Activated T-cell treated with anti-CD3 and anti-CD28 coated beads for 24 hours (primary cell): ENCODE measurements at places on chromosomes 1 and 21.

GRCh38 chr21:46500224-46500861, 41.7 kb downstream of the DIP2A start:
- no peak for DNase-seq

- DNase-seq = no peak
Observed at GRCh38 chr1:91057784-91058183, 35.9 kb upstream of the ZNF644 start.

DNA sequence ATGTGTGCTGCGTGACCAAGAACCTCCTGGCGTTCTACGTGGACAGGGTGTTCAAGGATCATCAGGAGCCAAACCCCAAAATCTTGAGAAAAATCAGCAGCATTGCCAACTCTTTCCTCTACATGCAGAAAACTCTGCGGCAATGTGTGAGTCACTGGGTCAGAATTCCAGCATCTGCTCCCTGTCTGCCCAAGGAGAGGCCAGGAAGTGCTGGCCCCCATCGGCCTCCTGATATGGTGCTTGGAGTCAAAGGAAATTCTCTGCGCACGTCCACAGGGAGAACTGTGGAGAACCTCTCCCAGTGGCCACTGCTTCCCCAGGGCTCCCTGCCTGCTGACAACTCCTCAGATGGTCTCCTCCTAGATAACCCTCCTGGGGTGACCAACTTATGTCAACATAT, 25.6 kb upstream of the IL20 start:
- DNase-seq = no peak

GRCh38 chr1:34147301-34147700, 17.7 kb downstream of the CSMD2 start:
- no peak for DNase-seq

- no peak for DNase-seq
Observed at GRCh38 chr1:67439277-67440029, 9.3 kb upstream of the SERBP1 start.

DNA sequence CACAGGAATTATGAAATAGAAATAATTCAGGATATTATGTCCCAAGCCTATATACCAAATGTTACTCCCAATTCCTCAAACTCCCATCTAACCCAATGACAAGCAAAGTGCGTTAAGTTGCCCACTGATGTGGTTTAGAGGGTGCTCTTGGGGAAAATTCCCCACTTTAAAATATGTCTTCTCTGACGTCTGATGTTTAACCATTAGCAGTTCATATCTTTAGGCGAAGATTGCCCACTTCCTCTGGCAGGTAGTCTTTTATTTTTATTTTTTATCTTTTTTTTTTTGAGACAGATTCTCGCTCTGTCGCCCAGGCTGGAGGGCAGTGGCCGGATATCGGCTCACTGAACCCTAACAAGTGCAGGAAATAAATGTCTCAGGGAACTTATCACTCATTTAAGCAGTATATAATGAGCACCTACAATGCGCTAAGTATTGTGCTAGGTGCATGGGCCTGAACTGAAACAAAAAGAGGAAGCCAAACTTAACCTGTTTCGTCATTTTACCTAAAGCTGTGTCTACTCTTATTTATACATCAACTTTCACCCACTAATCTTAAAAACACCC, 1.3 kb upstream of the LYST start:
- no peak for DNase-seq

DNA sequence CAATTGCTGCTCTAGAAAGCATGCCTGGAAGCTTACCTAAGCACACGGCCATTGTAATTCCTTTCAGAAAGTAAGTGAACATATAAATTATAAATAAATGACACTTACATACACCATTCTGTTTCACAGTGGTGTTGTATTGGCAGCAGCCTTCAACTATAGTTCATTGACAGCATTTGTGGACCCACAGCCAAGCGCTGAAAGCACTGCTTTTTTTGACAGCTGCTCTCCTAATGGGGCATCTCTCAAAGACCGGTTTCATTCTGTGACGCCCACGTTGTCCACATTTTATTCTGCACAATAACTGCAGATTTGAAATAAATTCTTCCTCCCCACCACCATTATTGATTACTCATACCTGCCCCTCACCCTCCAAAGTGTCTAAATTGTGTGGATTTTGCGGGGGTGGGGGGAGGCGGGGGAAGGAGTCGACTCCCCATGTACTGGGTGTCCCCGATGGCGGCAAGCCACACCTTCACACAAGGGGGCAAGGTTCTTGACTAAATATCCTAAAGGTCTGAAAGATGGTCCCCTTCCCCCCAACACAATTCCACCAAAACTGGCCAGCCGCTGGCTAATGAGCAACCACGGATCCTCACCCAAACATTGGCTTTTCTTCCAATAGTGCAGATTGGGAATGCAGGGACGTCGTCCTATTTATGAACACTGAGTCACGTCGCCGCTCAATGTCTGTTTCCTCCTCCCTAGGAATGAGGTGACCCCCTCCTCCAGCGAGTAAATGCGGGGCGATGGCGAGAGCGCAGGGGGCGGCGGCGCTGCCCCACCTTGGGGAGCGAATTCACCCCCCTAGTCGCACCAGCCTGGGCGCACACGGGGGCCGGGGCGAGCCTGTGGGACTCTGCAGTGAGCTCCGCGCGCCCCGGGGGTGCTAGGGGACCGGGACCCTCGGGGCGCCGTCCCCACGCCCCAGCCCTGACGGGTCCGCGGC, 960 bp downstream of the RCAN1 start:
- DNase-seq = no peak

DNA sequence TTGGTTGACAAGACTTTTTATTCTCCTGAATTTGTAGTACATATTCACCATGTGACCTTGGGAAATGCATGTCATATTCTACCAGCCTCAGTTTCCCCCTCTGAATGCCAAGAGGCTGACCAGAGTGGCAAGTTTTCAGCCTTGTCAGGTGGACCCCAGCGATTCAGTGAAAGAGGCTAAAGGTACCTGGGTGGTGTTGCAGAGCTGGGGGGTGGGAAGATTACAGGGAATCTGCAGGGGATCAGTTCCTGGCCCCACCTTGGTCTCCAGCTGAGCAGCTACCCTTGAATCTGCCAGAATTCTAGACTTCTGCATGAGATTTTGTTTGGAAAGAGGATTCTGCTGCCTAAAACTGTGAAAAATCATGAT, 27.9 kb upstream of the KCNA2 start:
- no peak for DNase-seq

DNA sequence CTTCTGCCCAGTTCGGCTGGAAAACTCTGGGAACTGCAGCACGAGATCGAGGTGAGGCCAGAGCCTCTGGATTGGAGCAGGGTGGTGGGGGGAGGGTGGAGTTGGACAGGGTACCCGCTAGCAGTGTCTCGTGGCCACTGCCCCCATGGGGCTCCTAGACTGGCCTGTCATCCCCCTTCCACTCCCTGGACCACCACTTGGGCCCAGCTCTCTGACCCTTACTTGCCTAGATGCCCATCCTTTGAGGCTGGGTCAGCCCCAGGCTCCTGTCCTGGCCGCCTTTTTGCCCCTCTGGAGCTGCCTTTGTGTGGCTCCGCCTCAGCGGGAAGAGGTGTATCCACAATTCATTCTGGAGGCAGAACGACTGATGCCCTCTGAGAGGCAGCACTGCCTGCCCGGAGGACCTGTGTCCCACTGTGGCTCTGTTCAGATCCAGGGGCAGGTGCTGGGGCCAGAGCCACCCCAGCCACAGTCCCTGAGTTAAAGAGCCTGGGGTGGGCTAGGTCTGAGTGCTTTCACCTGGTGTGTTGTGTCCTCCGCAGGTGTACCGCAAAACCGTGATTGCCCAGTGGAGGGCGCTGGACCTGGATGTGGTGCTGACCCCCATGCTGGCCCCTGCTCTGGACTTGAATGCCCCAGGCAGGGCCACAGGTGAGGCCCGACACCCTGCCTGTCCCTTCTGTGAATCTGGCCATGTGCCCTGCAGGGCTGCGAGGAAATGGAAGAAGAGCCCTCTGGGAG, 17.7 kb downstream of the FAAH start:
- DNase-seq = no peak

DNA sequence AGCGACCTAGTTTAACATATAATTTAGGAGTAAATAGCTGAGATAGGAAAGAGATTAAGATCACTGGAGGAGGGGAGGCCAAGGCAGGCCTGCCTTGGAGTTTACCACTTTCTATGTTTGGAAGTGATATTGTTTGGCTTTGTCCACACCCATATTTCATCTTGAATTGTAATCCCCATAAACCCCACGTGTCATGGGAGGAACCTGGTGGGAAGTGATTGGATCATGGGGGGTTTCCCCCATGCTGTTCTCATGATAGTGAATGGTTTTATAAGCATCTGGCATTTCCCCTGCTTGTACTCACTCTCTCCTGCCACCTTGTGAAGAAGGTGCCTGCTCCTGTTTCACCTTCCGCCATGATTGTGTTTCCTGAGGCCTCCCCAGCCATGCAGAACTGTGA, 58.3 kb upstream of the ARTN start:
- no peak for DNase-seq

GRCh38 chr1:28056129-28056925, 32.1 kb downstream of the EYA3 start:
- peak; percentile 51 for DNase-seq

DNA sequence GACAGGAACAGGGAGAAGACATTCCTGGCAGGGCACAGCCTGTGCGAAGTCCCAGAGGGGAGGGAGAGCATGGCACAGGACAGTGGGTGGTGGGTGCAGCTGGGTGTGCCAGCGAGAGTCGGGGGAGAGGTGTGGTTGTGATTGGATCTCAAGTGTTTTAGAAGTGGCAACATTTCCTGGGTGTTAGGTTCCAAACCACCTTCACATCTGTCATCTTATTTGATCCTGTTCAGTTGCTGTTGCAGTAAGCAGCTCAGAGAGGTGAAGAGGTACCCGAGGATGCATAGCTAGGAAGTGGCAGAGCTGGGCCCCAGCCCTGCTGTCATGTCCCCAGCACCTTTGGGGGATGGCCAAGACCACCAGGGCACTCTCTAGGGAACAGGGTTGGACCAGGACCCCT, 22.0 kb upstream of the DISP3 start:
- no peak for DNase-seq

DNA sequence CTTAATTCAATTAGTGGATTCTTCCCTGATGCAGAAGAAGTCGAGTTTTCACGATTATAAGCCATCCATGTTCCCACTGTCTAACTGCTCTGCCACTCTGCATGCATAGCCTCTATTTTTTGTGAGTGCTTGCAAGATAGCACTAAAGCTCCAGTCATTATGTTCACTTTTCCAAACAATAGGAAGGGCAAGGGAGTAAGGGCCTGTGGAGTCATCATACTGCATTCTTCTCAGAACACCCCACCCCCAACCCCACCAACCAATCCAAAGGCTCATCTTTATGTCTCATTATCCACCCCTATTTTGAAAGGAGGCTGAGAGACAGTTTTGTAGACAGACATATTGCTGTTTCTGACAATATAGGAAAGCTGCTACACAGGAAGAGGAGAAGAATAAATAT, 471.7 kb upstream of the ADGRL2 start:
- no peak for DNase-seq

GRCh38 chr1:85330214-85330631, 53.8 kb upstream of the BCL10 start:
- DNase-seq = no peak

DNA sequence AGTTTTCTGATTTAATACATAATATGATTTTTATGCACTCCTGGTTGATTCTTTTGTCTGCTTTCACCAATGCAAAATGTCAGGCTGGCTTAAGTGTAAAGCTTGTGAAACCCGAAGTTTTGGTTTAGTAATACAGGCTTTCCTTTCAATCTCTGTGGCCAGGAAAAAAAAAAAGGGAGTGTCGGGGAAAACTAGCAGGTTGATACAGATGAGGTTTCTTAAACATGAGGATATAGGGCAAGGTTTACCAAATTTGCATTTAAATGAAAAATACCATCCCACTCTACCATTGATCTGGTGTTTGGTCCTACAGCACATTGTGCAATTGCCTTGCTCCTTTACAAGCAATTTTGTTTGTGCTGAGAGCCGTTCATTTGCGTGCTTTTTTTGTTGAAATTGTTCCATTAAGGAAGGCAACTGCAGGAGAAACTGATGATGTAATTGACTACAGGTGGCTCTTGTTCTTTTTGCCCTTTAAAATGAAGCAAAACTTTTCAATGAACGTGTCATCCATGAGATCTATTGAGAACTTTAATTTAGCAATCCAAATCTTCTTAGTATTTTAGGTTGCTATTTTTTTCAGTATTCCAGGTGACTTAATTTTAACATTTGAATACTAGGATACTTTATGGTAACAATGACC, 22.7 kb downstream of the CLIC6 start:
- no peak for DNase-seq

DNA sequence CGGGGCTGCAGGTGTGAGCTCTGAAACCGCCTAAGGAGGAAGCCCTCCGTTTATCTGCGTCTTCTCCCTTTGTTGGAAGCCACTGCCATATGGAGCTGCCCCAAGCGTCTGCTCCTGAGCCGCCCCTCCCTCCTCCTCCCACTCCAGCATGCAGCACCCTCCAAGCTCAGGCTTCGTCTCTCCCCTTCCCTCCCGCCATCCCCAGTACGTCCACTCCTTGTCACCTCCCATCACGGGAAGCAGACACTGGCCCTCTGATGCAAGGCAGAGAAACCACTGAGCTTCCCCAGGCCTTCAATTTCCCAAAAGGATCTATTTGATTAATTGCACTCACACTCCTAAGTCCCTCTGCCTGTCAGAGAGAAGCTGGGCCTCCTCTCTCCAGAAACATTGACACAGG, 52.5 kb downstream of the NFASC start:
- DNase-seq = no peak

- DNase-seq = no peak
Observed at GRCh38 chr1:246750752-246751151, 26.5 kb downstream of the SCCPDH start.

- DNase-seq = no peak
Observed at GRCh38 chr1:229204921-229205777, 65.8 kb upstream of the RAB4A start.

DNA sequence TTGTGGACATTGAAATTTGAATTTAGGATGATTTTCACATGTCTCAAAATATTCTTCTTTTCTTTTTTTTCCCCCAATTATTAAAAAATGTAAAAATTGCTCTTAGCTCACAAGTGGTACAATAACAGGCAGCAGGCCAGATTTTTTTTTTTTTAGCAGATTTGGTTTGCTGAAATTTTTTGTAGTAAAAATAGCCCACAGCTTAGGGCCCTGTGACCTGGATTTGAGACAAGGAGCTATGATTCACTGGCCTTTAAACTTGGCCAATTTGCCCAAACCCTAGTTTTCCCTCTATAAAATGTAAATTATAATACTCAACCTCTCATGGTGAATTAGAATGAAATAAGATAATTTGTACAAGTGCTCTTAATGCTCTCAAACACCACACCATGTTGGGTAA, 253.8 kb downstream of the DYRK1A start:
- DNase-seq = no peak

GRCh38 chr1:54124472-54124871, 28.3 kb downstream of the CDCP2 start:
- no peak for DNase-seq
